ENCODE measurements at places on chromosomes 2 and 18.

DNA sequence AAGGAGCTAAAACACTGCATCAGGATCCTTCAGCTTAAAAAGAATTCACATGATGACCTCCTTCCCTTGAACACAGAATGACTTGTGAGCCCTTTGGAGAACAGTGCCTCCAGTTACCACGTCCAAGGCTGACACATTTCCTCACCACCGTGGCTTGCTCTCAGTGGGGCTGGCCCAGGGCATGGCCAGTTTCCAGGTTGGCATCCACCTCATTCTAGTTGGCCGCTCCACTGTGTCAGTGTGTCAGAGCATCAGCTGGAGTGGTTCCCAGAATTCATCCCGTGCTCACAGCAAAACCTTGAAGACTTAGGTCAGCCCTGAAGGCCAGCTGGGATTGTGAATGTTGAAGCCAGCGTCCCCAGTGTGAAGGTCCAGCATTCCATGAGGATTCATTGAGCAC lies 158.5 kb downstream of the INSIG2 start:
- no peak for DNase-seq

- DNase-seq = no peak
Observed at GRCh38 chr18:55301824-55302166, 286.2 kb downstream of the TCF4 start.

- DNase-seq = no peak
Observed at GRCh38 chr2:72950558-72951255, 33.4 kb downstream of the EMX1 start.

GRCh38 chr2:158255257-158255656 lies 153.6 kb downstream of the UPP2 start:
- no peak for DNase-seq

- no peak for DNase-seq
Observed at GRCh38 chr2:216111122-216111521, 2.0 kb downstream of the XRCC5 start.

DNA sequence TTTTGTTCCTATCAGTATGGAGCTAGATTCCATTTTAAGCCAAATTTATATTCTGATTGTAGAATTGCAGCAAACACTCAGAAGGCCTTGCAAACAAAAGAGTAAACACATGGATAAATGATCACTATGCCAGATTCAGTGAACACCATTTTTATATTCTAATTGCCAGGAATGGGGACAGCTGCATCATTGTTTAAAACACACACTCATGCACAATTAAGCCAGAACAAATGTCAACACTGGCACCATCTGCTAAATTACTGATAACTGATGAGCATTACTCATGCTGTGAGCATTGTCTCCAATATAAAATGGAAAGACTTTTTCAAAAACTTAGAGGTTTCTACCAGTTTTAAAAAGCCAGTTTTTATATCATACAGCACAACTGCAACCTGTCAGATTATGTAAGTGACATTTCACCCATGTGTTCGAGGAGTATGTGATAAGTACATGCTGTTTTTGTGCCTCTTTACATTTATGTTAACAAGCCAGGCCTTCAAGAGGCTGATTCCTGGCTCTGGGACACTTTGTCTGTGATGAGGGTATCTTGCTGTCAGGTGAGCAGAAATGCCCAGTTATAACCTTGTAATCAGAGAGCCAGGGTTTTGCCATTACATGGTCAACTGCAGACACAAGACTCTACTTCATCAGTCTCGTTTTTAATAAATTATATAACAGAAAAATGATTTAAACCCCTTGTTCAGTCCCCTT lies 4.4 kb upstream of the ST8SIA5 start:
- DNase-seq = no peak

- DNase-seq = no peak
Observed at GRCh38 chr2:74746480-74746879, 87.4 kb upstream of the HK2 start.

- no peak for DNase-seq
Observed at GRCh38 chr2:228180181-228181097, 1.0 kb downstream of the SPHKAP start.

- no peak for DNase-seq
Observed at GRCh38 chr2:77470096-77470495, 52.1 kb downstream of the LRRTM4 start.

DNA sequence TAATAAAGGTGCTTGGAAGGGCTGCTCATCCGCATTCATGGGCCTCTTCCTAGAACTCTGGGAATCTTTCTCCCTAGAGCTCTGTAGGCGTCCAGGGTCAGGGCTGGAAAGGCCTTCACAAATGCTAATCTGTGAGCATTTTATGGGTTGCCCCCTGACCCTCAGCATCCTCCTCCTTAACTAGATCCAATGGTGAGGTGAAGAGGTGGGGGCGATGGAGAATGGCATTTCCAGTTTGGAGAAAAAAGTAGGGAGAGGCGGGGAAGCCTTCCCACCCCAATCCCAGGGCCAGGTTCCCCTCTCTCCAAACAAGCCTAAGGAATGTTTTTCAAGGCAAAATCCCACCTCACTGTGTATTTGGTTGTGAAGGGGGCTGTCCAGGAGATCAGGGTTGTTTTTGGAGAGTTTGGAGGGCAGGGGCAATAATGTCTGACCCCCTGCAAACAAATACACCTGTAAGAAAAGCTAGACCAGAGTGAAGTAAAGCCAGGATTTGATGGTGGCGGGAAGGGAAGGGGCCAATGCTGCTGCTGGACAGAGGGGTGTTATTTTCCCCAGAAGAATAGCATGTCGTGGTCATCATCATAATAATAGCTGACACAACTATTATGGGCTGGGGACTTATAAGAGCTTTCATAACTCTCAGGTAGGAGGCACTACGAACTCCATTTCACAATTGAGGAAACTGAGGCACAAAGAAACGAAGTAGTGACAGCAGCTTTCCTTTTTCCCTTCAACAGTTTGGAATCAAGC lies 1.4 kb upstream of the MYCN start:
- no peak for DNase-seq

DNA sequence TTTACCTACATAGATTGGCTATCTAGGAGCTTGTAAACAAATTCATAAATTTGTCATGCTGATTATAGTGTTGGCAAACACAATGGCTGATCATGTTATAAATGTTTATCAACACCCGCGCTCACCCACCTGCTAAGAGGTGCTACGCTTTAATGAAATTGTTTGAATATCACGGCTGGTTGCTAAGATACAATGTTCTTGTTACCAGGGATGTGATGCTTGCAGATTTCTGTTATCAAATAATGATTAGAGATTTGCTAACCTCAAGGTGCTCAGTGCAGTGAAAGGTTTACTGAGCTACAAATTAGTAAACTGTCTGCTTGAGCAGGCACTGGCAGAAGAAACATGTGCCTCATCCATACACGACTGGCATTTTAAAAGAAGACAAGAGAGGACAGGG lies 160.0 kb upstream of the ZEB2 start:
- no peak for DNase-seq

GRCh38 chr2:1654696-1655374 lies 89.5 kb downstream of the PXDN start:
- DNase-seq = no peak

DNA sequence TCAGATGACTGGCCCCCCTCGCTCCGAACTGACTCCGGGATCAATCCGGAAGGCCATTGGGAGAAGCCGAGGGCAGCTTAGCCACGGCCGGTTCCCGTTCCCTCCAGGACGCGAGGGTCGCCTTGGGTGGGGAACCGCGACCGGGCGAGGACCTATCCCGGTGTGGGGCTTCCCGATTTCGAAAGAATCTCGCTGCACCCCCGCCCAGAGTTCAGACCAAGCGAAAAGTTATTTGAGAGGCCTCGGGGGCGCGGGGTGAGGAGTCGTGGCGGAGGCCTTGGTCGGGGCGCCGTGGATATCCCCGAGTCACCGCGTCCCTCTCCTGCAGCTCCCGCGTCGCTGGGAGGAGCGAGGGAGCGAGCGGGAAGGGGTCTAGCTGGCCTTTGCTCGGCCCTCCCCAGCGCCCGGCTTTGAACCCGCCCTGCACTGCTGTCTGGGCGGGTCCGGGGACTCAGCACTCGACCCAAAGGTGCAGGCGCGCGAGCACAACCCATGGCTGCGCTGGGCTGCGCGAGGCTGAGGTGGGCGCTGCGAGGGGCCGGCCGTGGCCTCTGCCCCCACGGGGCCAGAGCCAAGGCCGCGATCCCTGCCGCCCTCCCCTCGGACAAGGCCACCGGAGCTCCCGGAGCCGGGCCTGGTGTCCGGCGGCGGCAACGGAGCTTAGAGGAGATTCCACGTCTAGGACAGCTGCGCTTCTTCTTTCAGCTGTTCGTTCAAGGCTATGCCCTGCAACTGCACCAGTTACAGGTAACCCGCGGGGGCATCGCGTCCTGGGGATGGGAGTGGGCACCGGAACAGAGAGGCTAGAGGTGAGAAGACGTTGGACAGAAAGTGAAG lies at the start of gene CYP27A1:
Gene CYP27A1, plus strand, starts transcription at position 457 of the 837 bp plus-strand sequence. Its CDS starts 36 bp downstream, at position 493.
- peak; percentile 56 for DNase-seq

DNA sequence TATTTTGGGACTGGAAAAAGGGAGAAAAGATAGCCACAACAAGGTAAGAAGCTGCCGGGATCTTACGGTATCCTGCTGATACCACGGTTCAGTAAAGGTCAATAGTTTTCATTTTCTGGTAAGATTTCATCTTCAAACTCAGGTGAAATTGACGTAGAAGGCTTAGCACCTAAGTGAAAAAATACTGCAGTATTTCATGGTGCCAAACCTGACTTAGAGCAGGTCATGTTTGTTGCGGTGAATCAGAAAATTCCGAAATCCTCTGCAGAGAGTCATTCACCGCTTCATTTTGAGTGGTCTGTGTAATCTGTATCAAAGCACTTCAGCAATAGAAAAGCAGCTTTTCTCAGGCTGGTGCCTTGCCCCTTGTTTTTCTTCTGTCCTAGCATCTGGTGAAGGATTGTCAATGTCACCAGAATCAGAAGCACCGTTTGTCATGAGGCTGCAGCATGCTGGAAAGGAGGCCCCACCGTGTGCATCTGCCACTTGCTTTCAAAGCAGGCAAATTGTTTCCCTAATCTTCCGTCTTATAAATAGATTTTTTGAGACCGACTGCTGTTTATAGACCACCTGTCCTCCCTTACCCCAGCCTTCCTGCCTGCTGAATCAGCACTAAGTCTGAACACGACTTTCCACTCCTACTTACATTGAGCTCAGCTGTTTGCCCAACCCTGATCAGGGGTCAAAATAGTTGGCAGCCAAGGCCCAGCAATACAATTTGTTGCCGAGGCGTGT lies 156.3 kb downstream of the EML6 start:
- DNase-seq = no peak

- peak; percentile 55 for DNase-seq
Observed at GRCh38 chr18:62324917-62325805, at the start of gene TNFRSF11A. TSS of gene TNFRSF11A (plus strand) at chr18:62325310. CDS start at chr18:62325353, 43 bp downstream.

GRCh38 chr2:105972246-105972645 lies 221.9 kb downstream of the UXS1 start:
- DNase-seq = no peak

DNA sequence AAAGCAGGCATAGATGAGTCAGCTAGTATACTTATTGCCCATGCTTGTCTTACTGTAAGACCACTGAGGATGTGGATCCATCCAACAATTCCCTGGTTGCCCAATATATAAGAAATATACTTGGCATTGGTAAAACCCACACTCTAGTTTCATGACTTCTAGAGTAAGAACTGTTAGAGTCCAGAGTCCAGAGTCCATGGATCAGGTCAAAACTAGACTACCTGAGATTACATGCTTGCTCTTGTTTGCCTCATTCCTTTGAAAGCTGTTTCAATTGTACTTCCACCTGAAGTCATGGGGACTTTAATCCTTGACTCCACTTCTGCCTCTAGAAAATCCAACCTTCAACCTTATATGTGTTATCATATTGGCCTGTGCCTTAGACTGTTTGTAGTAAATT lies 707.6 kb upstream of the FAM98A start:
- no peak for DNase-seq

GRCh38 chr18:45829855-45830254 lies 4.4 kb downstream of the SIGLEC15 start:
- DNase-seq = no peak

DNA sequence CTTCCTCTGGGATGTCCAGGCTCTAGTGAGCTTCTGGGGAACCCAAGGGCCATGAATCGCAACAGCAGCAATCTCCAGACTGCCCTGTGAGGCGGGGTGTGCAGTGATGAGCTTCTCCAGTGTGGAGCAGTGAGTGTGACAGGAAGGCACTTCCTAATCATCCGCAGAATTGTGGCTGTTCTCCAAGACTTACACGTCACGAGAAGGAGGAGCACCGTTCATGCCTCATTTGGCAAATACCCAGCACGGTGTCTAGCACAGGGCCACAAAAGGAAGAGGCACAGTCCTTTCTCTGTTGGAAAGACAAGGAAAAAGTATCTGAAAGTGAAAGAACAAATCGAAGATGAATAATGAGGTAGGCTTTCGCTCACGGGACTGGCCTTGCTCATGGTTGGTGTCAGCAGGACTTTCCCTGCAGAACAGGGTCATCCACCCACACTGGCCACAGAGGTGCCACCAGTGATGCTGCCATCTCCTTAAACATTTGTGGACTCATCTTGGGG lies 125.1 kb upstream of the HAAO start:
- peak; percentile 88 for DNase-seq

DNA sequence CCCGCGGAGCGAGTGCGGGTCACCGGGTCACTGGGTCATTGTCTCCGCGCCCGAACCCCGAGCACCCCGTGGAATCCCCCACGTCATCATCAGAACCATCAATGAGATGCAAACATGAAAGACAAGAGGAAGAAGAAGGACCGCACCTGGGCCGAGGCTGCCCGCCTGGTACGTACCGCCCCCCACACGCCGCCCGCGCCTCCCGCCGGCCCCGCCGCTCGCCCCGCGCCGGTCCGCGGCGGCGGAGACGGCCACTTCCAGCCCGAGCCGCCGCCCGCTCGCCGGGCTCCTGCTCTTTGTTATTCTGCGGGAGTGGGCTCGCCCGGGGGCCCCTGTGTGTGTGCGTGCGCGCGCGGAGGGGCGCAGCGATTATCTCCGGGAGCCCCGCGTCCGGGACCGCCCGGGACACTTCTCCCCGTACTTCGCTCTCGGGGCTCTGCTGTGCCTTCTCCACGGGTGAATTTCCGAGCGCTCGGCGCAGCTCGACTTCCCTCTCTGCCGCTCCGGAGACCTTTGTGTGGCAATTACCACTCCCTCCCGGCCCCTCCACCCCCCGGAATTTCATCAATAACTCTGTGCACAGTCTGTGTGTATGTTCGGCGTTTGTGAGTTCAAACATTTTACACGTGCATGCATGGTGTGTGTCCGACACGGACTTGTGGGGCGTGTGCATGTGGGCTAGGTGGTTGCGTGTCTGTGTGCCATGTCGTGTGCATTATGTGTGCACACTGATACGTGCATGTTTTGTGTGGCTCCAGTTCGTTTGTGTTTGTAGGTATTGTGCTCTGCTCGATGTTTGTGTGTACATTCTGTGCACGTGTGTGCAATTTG lies 714 bp downstream of the ASXL3 start:
- no peak for DNase-seq

- no peak for DNase-seq
Observed at GRCh38 chr2:72678024-72678423, 147.8 kb downstream of the EXOC6B start.

DNA sequence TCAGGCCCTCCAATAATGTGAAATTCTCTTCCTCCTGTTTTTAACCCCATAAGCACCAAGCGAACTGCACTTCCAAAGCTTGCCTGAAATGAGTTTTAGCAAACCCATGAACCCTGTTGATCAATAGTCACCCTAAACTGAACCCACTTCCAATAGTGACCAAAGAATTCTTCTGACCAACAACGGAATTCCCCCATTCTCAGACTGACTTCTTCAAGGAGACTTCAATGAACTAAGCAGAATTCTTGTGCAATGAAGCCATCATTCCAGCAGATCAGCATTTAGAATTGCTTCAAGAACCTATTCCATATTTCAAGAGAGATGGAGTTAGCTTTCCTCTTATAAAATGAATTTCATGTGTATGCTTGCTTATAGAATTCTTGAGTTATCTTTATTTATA lies 176.9 kb upstream of the FN1 start:
- peak; percentile 44 for DNase-seq

Measured in ACHN (cell line).